Pancreas (tissue), 10 donors: ENCODE measurements at places on chromosomes 3 and 15. TPM values are rescaled to one million over a fixed set of nuclear protein-coding genes. Genes with fewer than 3 reads are reported as not detected.

GRCh38 chr15:50210462-50211157, 28.6 kb downstream of the SLC27A2 start:
- no peaks in the 10 kb centered on the region for H3K4me1 ChIP-seq
- no peaks in the 10 kb centered on the region for H3K27me3 ChIP-seq
- DNase-seq = no peak
- no peak overlapping the region for H3K27ac ChIP-seq

DNA sequence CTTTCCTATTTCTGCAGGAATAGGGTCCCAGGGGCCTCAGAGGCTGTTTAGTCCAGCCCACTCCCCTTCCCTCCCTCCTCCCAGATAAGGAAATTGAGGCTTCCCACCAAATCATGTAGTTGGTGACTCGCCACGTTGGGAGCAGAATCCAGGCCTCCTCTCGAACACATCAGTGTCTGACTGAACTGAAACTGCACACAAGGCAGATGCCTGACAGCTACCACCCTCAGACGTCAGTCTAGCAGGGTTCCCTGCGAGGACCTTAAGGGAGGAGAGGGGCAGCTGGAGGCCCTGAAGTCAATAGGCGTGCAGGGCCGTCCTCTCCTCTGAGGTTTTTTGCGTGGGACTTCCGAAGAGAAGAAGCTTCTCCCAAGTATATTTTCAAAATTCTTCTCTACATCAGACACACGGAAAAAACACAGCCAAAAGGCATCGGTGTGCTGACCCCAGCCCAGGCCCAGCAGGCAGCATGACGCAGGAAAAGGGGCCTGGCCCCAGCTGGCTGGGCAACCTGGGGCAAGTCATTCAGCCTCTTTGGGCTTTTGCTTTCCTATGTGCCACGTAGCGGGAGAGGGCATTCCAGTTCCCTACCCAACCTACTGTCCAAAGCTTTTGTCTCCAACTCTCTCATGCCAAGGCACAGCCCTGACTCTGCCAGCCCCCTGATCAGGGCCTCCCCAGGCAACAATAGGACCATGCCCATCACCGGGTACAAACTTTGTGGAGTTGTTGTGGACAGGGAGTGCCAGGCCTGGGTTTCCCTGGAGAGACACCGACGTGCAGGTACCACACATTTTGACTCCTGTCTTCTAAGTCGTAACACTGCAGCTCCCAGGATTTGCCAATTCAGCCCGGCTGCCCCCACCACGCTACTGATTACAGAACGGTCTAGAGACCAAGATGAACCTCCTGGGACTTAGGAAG, 283.1 kb downstream of the XXYLT1 start:
- no peak overlapping the region for H3K27ac ChIP-seq
- no peak overlapping the region for H3K4me3 ChIP-seq
- no peaks in the 10 kb centered on the region for H3K27me3 ChIP-seq
- no peaks in the 10 kb centered on the region for H3K4me1 ChIP-seq

GRCh38 chr15:85558848-85559247, 178.4 kb downstream of the AKAP13 start:
- no peaks in the 10 kb centered on the region for H3K36me3 ChIP-seq
- no peaks in the 10 kb centered on the region for H3K4me1 ChIP-seq
- H3K27ac ChIP-seq = no peak overlapping the region
- no peaks in the 10 kb centered on the region for H3K27me3 ChIP-seq
- DNase-seq = no peak
- no peak overlapping the region for H3K4me3 ChIP-seq

- no peak overlapping the region for H3K27ac ChIP-seq
- no peak overlapping the region for H3K4me3 ChIP-seq
- H3K4me1 ChIP-seq = no peaks in the 10 kb centered on the region
Observed at GRCh38 chr3:94420931-94421330, 358.1 kb downstream of the NSUN3 start.

GRCh38 chr15:64149424-64149823, 2.1 kb upstream of the SNX22 start:
- H3K27ac ChIP-seq = no peak overlapping the region
- H3K4me1 ChIP-seq = peaks cover 11% of the 10 kb centered on the region
- DNase-seq = no peak
- no peaks in the 10 kb centered on the region for H3K27me3 ChIP-seq
- no peaks in the 10 kb centered on the region for H3K36me3 ChIP-seq
- H3K4me3 ChIP-seq = no peak overlapping the region

DNA sequence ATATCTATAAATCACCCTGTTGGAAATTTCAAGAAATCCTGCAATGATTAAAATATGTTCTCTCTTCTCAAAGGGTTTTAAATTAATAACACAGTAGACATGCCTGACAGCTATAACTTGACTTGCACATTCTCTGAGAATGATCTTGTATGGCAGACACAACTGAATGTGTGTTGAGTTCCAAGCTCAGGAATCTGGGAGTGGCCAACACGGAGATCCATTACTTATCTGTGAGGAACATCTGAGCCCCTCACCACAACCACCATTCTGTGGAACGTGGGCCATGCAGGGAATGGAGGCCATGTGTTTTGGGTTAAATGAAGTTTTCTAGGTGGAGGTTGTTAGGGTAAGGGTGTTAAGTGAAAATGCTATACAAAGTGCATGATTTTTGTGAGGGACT, 105.3 kb upstream of the CHMP2B start:
- no peaks in the 10 kb centered on the region for H3K36me3 ChIP-seq
- H3K4me1 ChIP-seq = no peaks in the 10 kb centered on the region
- DNase-seq = no peak

DNA sequence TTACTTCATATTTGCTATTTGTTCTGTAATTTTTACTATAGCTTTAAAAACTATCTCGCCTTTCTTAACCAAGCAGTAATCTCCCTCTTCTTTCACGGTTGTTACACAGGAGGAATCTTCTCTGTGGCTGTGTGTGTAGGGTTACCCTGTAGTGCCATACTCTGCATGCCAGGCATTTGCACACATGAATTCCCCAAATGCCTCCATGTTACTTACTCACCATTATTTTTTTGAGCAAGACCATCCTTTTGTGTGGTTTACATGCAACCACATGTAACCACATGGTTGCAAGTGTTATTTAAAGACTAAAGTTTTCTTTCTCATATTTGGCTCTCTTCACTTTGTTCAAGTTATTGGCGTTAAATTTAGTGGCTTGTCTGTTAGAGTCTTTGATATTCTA, 45.5 kb downstream of the HPS3 start:
- H3K4me1 ChIP-seq = no peaks in the 10 kb centered on the region
- H3K36me3 ChIP-seq = no peaks in the 10 kb centered on the region
- H3K4me3 ChIP-seq = no peak overlapping the region
- H3K27me3 ChIP-seq = no peaks in the 10 kb centered on the region
- no peak overlapping the region for H3K27ac ChIP-seq
- DNase-seq = no peak

GRCh38 chr3:183494341-183494740, 61.2 kb downstream of the KLHL6 start:
- no peak overlapping the region for H3K4me3 ChIP-seq
- no peaks in the 10 kb centered on the region for H3K4me1 ChIP-seq
- DNase-seq = no peak

GRCh38 chr15:58056015-58056414, 9.5 kb downstream of the ALDH1A2 start:
- H3K27me3 ChIP-seq = peaks cover 4% of the 10 kb centered on the region
- DNase-seq = no peak
- no peak overlapping the region for H3K27ac ChIP-seq
- H3K36me3 ChIP-seq = no peaks in the 10 kb centered on the region
- no peak overlapping the region for H3K4me3 ChIP-seq
- no peaks in the 10 kb centered on the region for H3K4me1 ChIP-seq

GRCh38 chr3:31925271-31925630, 55.8 kb downstream of the OSBPL10 start:
- H3K4me3 ChIP-seq = no peak overlapping the region
- no peak overlapping the region for H3K27ac ChIP-seq
- H3K27me3 ChIP-seq = no peaks in the 10 kb centered on the region
- no peaks in the 10 kb centered on the region for H3K4me1 ChIP-seq
- no peak for DNase-seq

- DNase-seq = no peak
- H3K27me3 ChIP-seq = no peaks in the 10 kb centered on the region
- no peaks in the 10 kb centered on the region for H3K36me3 ChIP-seq
- no peak overlapping the region for H3K27ac ChIP-seq
- no peaks in the 10 kb centered on the region for H3K4me1 ChIP-seq
Observed at GRCh38 chr3:43086460-43087165, 19.3 kb downstream of the POMGNT2 start.

GRCh38 chr3:161474741-161475140, 21.9 kb upstream of the OTOL1 start:
- no peaks in the 10 kb centered on the region for H3K4me1 ChIP-seq
- no peak overlapping the region for H3K27ac ChIP-seq
- no peaks in the 10 kb centered on the region for H3K27me3 ChIP-seq
- no peak for DNase-seq
- no peak overlapping the region for H3K4me3 ChIP-seq
- no peaks in the 10 kb centered on the region for H3K36me3 ChIP-seq

The CNTN4 gene
- 2.5 TPM for total RNA-seq

The ZDHHC3 gene
- 28.3 TPM for total RNA-seq

The CADPS gene
- total RNA-seq = 16.1 TPM

The TNFAIP8L3 gene
- 0.63 TPM for total RNA-seq

The CEMIP gene
- 0.28 TPM for total RNA-seq

The ACTR8 gene
- 13.4 TPM for total RNA-seq

The COL8A1 gene
- 0.67 TPM for total RNA-seq

The CPNE9 gene
- total RNA-seq = 0.12 TPM

The TGM4 gene
- total RNA-seq = not detected

The PIK3CA gene
- total RNA-seq = 15.6 TPM

The A4GNT gene
- 1.0 TPM for total RNA-seq

The NANOGP8 gene
- total RNA-seq = 0.69 TPM
